Activated CD8-positive, alpha-beta memory T cell treated with anti-CD3 and anti-CD28 coated beads, Interleukin-2, amount 50 U/mL, for 4 hours (primary cell): ENCODE measurements at places on chromosomes 7 and 10.

DNA sequence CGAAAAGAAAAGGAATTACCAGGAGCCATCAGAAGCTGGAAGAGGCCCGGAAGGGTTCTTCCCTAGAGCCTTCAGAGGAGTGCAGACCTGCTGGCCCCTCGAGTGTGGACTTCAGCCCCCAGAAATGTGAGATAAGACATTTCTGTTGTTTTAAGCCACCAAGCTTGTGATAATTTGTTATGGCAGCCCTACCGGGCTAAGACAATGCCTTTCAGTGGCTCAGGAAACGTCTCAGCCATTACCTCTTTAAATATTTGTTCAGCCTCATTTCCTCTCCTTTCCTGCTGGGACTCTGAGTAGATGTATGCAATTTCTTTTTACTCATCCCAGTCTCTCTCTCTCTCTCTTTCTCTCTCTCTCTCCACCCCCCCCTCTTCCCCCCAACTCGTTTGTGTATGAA, 174.7 kb upstream of the GRB10 start:
- no peak for DNase-seq

- no peak for DNase-seq
Measured at GRCh38 chr10:103816431-103816830, 38.9 kb downstream of the SH3PXD2A start.

GRCh38 chr10:89942217-89942616, 240.8 kb downstream of the KIF20B start:
- DNase-seq: no peak

- no peak for DNase-seq
Measured at GRCh38 chr7:102251531-102252365, 34.9 kb upstream of the SH2B2 start.

DNA sequence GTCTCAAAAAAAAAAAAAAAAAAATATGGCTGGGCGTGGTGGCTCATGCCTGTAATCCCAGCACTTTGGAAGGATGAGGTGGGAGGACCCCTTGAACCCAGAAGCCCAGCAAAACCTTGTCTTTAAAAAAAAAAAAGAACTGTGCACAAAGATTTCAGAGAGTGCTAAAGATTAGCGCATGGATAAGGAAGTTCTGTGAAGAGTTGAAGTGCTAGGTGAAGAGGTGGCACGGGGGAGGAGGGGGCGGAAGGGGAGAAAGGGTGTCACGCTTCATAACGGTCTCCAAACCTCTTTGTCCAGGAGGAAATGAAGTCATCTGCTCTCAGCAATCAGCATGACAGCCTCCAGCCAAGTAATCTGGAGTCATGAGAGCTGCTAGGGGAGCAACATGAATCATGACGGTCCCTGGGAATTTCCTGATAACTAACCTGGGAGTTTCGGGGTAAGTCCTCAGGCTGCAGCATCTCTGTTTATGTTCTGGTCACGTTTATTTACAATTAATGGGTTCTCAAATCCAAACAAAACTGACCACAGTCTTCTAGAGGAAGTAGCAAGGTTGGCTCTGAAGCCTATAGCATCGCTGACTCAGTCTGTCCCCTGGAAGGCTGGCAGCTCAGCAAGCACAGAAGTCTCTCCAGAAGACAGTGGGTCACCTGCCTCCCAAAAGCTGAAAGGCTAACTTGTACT, 1.9 kb upstream of the PLAU start:
- peak; percentile 67 for DNase-seq

DNA sequence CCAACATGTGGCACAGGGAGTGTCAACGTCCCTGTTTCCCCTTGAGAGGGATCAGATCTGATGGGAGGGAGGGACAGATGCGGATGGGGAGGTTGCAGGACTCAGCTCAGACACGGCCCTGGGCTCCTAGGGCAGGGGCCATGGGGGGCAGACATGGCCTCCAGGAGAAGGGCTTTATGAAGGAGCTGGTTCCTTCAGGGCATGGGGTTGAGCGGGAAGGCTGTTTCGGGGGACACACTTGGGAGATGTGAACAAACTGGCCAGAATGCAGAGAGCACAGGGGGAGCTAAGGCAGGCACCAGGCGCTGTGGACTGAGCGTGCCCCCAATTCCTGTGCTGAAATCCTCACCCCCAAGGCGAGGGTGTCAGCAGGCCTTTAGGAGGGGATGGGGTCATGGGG, 581.9 kb upstream of the FOXK1 start:
- no peak for DNase-seq

- no peak for DNase-seq
Measured at GRCh38 chr7:4833691-4834600, 27.9 kb downstream of the PAPOLB start.

DNA sequence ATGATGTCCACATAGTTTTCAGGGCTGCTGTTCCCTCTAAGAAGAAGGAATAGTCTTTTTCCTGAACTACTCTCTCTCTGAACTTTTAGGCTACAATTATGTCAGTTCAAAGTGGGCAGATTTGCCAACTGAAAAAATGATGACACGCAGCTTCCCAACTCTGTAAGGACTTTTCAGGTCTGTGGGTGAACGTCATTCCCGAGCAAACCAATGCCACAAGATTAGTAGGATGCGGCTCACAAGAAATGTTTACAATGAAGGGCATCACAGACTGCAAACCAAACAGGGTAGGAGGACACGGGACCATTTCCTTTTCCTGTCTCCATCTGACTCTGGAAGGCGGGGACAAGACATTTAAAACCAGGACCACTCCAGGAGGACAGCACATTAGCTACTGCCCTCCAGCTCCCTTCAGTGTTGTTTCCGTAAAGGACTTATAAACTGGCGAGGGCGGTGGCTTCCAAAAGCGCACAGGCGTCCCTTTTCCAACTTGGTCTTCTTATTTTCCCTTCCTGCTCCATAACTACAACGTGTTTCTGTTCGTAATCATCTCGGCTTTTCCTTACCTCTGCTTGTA, 539 bp upstream of the MKLN1 start:
- no peak for DNase-seq

GRCh38 chr7:157875230-157876179, 538.7 kb downstream of the DNAJB6 start:
- DNase-seq: peak; percentile 49

- DNase-seq: no peak
Measured at GRCh38 chr7:51455513-51455912, 138.9 kb upstream of the COBL start.

- DNase-seq: no peak
Measured at GRCh38 chr10:130439766-130440165, 303.6 kb downstream of the GLRX3 start.

DNA sequence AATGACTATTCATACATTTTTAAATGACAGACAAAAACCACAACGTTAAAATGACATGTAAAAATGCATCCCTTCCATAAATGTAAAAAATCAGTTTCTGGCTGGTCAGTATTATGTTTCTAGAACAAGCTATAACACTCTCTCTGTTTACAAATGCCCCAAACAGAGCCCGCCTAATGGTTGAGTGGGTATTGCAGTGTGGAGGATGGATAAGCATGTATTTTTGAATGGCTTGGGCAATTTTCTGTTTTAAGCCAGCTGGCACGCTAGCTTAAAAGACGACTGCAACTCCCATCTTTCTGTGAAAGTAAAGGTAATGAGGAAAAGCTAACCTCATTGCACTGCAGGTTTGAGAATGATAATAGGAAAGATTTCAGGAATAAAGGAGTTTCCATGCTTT, 430.7 kb downstream of the PARD3 start:
- no peak for DNase-seq

DNA sequence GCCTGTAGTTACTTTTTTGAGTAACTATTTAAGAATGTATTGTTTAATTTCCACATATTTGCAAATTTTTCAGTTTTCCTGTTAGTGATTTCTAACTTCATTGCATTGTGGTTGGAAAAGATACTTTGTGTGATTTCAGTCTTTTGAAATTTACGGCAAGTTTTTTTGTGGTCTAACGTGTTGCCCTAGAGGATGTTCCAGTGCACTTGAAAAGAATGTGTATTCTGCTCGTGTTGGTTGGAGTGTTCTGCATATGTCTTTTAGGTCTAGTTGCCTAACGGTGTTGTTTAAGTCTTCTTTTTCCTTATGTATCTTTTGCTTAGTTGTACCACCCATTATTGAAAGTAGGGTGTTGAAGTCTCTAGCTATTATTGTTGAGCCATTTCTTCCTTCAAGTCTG, 59.7 kb downstream of the LCOR start:
- no peak for DNase-seq

GRCh38 chr10:6045314-6045848, 16.8 kb downstream of the IL2RA start:
- no peak for DNase-seq

GRCh38 chr7:116021237-116021636, 9.3 kb downstream of the TFEC start:
- DNase-seq: no peak

DNA sequence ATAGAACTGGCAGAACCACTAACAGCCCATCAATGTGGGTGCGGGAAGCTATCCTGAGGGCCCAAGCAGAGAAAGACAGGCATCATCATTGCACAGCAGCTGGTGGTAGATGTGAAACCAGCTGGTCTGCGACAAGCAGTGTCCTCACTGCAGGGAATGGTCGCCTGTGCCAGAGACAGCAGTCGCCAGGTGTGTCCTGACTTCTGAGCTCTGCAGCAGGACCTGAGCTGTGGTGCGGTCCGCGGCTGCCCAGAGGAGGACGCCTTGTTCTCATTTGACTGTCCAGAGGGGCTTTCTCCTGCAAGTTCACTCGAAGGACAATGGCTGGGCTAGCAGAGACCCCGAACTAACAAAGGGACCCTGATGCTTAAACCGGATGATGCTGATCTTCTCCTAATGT, 97.4 kb downstream of the LRRC18 start:
- no peak for DNase-seq

- no peak for DNase-seq
Measured at GRCh38 chr7:88396948-88397322, 90.2 kb upstream of the STEAP4 start.

DNA sequence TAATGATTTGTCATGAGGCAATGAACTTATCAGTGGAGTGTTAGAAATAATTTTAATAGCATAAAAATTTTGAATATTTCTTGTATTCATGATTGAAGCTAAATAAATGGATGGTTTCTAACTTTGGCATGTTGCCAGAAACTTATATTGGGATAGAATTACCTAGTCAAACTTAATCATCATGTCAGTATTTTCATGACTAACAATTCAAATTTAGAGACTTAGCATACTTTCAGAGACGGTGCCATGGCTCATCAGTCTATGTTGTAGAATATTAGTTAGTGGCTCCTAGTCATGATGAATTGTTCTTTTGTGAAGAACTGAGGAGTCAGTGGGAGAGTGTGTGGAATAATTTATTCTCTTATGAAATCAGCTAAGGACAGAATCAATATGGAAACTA, 599.6 kb upstream of the POT1 start:
- DNase-seq: no peak

DNA sequence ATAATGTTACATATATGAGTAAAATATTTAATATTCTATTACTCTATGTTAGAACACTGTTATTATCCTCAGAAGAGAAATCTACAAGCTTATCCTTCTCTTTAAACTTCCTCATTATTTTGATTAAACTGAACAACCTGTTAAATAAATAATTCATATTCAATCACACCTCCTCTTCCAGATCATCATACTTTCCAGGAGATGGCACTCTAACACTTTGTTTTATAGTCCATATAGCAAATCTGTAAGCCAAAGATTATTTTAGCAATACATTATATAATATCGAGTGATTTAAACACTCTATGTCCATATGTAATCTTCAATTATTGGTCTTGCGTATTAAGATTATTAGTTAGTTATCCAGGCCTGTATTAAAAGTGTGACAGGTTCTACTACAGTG, 694.1 kb downstream of the ANKRD7 start:
- DNase-seq: no peak

DNA sequence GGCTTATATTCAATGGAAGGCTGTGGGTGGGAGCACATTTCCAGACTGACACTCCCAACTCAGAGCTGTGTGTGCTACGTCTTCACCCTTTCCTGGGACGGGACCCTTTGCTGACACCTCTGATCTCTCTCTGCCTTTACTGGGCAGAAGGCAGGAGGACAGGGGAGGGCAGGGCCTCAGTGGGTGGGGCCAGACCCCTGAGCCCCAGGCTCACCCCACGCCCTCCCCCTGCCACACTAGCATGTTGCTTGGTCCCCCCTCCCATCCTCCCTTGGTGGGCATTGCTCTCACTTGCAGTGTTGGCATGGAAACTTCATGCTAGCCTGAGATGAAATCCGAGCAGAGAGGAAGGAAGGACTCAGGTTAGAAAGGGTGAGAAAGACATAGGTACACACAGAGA, 18.4 kb downstream of the TMEM273 start:
- no peak for DNase-seq

- DNase-seq: no peak
Measured at GRCh38 chr10:132816718-132817117, 30.8 kb upstream of the NKX6-2 start.

- no peak for DNase-seq
Measured at GRCh38 chr7:936386-937054, 18.0 kb downstream of the ADAP1 start.

DNA sequence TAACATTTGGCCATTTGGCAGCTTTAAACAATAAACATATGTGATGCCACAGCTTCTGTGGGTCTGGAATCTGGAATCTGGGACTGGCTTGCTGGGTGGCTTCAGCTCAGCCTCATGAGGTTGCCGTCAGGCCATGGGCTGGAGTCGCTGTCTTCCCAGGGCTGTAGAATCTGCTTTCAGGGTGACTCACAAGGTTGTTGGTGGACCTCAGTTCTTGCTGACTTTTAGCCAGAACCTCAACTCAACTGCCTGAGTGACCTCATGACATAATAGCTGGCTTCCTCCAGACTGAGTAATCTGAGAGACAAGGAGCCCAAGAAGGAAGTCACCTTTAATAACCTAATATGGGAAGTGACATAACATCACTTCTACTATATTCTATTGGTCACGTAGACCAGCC, 44.6 kb upstream of the TSPAN13 start:
- no peak for DNase-seq

- no peak for DNase-seq
Measured at GRCh38 chr10:85614566-85614965, 752.0 kb downstream of the GRID1 start.

GRCh38 chr7:106480616-106481031, 180.3 kb downstream of the CCDC71L start:
- DNase-seq: no peak

DNA sequence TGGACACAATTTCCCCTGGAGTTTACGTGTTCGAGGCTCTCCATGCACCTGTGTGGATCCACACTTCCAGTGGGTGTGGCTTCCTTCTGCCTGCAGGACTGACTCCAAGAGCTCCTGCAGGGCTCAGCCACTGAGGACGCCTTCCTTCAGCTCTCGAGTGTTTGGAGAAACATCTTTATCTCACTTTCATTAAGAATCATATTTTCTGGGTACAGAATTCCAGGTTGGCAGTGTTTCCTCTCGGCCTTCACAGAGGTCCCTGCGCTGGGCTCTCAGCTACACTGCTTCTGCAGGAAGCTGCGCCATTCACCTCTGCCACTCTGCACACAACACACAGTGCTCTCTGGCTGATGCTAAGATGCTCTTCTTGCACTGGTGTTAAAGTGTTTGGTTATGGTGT, 69.9 kb upstream of the NKX6-2 start:
- DNase-seq: no peak

GRCh38 chr7:142440219-142440905, 182.5 kb upstream of the PRSS58 start:
- no peak for DNase-seq
